ENCODE measurements at places on chromosomes 4 and X. TPM values are rescaled to one million over a fixed set of nuclear protein-coding genes. Genes with fewer than 3 reads are reported as not detected.

GRCh38 chrX:16963216-16963615, 16.8 kb downstream of the REPS2 start:
- no peak for DNase-seq

- DNase-seq, result no peak
These were observed 10.1 kb downstream of the RBPJ start for GRCh38 chr4:26330946-26331345.

DNA sequence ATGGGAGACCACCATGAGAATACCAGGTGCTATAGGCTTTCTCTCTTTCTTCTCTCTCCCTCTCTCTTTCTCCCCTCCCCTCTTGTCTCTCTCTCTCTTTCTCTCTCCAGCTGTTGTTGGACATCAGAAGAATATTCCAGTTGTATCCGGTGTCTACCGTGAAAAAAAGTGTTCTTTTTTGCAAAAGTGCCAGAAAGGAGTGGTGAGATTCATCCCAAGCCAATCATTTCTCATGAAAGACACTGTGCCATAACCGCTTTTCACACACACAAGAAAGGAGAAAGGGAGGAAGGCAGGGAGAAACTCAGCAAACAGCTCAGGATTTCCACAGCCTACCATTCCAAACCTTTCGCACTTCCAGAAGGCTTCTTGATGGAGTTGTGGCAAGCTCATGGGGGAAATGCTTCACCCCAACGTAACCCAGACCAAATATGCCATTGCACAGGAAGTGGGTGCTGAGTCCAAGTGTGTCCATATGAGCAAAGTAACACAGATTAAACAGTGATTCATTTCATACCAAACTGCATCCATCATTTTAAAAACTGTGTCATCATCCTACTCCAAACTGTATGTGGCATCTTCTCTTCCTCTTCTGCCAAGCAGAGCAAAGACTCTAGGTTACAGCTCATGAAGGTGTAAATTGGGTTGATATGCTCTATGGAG, 224.0 kb downstream of the APBB2 start:
- no peak for DNase-seq

- DNase-seq, result peak; percentile 19
These were observed 277.1 kb upstream of the DIAPH2 start for GRCh38 chrX:96407501-96407900.

- DNase-seq, result no peak
These were observed 135.7 kb upstream of the PLAC1 start for GRCh38 chrX:134793978-134794377.

EDNRA gene
- 9.4 TPM for total RNA-seq

IBSP gene
- total RNA-seq, result not detected

- no peak for DNase-seq
These were observed 9.3 kb upstream of the TBC1D14 start for GRCh38 chr4:6900181-6900812.

GRCh38 chr4:70397580-70397979, at the start of gene OPRPN:
Gene OPRPN, plus strand, starts transcription at chr4:70397940. Its CDS starts 1,346 bp downstream, at chr4:70399286.
- DNase-seq, result no peak

- no peak for DNase-seq
These were observed 53.4 kb upstream of the ATP8A1 start for GRCh38 chr4:42710329-42710728.

LPAR4 gene
- total RNA-seq, result 0.99 TPM

DUSP21 gene
- 6.0 TPM for total RNA-seq

DNA sequence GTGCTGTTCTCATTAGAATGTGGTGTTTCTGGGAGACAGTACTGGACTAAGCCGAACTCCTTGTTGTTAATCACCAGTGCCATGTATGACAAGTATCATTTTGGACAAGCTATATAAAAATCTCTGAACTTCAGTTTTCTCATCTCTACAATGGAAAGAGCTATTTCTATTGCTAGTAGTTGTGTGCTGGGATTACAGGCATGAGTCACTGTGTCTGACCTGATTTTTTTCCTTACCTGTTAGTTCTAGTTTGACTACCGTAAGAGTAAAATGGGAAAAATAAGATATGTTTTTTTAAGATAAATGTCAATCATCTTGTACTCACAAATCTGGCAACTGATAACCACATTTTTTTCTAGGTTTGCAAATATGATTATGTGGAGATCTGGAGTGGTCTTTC, 192.3 kb downstream of the TLL1 start:
- no peak for DNase-seq

DNA sequence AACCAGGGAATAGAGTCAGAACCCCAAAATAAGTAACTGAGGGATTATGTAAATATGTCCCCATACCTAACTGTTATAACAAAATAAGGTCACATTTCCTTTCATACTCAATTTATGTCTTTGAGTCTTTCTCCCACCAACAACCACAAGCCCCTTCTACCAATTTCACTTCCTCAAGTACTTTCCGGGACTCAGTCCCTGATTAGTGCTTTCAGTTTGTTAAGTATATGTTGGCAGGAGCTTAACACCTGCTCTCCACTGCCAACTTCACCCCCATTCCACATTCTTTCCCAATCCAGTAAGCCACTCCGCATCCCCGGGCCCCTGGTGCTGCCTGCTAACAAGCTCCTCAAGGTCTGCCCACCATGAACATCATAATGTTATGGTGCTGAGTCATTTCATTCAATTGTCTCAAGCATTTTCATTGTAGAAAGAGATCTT, 71.3 kb upstream of the SPRY1 start:
- no peak for DNase-seq

- DNase-seq, result no peak
These were observed 19.1 kb downstream of the HPGD start for GRCh38 chr4:174503079-174503715.
